ENCODE measurements at places on chromosomes 16 and 17. TPM values are rescaled to one million over a fixed set of nuclear protein-coding genes. Genes with fewer than 3 reads are reported as not detected.

DNA sequence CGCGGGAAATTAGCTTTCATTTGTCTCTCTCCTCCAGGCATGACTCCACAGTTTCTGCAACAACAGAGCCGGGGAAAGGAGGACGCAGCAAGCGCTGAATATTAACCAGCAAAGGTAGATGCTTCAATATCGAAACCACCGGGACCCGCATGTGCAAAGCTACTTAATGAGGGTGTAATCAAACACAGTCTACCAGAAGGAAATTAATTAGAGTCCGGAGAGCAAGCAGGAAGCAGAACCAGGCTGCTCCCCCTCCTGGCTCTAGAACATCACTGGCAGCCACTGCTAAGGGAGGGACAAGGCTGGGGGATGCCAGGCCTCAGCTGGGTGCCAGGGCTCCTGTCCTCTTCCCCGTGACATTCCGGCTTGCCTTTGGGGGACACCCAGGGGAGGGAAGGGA is 21.7 kb downstream of the LRRC75A start:
- no peak for DNase-seq

GRCh38 chr16:55044201-55044975 is 113.7 kb downstream of the IRX5 start:
- DNase-seq: no peak

Gene NPIPB9
- 0.19 TPM for total RNA-seq

- no peak for DNase-seq
These were observed 5.9 kb upstream of the METTL16 start for GRCh38 chr17:2517539-2517938.

Gene EVPLL
- not detected for total RNA-seq

DNA sequence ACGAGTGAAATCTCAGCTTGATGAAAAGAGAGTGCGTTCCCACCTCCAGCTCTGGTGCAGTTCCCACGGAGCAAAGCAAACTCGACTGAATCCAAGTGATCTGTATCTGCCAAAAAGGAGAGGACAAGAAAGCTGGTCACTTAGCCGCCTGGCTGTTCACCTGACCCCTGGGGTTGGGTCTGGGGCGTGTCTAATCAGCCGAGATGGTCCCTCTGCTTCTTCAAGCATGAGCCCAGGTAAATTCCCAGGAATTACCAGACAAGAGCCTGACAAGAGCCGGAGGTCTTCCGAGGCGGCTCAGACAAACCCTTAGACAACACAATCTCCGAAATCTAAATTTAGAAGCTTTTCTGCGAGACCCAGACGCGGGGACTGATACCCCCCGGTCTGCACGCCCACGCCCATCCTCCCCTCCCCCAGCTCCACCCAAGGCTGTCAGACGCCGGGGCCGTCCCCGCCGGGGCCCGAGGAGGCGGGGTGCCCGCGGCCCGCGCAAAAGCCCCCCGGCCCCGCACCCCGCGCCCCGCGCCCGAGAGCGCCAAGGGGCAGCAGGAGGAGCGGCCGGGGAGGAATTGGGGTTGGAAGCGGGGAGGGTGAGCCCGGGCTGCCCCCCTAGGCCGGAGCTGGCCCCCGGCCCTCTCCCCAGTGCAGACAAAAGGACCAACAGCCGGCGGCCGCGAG is 674 bp downstream of the ZNF821 start:
- DNase-seq: no peak

GRCh38 chr16:69424935-69425784 is 741 bp downstream of the CYB5B start:
- DNase-seq: no peak

DNA sequence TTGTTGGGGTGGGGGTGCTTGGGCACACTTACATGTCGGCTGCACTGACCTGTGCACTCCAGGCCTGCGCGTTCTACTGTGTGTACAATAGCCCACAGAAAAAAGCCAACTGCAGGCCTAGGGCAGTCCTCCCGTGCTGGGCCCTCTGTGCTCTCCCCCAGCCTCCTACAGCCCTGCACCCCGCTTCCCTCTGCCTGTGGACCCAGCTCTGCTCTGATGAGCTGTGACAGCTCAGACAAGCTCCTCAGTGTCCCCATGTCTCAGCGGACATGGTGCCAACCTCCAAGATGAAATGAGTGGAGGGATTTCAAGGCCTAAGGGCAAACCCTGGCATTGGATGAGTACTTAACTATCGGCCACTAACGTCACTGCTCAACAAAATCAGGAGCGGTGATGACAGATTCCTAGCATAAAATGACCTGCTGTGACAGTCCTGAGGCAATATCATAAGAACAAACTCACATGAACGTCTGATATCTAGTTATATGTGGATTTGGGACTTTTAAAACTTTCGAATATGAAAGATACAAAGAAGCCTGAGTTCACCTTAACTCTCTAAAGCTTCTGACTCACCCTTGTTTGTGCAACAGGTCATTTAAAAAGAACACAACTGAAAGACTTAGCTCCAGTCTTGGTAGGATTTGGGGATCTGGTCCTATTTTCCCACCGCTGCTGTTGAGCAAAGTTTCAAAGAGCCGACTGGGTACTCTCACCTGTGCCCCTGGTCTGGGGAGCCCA is 34.7 kb downstream of the CCDC57 start:
- no peak for DNase-seq

GRCh38 chr16:11651796-11652195 is 16.5 kb upstream of the SNN start:
- DNase-seq: no peak

DNA sequence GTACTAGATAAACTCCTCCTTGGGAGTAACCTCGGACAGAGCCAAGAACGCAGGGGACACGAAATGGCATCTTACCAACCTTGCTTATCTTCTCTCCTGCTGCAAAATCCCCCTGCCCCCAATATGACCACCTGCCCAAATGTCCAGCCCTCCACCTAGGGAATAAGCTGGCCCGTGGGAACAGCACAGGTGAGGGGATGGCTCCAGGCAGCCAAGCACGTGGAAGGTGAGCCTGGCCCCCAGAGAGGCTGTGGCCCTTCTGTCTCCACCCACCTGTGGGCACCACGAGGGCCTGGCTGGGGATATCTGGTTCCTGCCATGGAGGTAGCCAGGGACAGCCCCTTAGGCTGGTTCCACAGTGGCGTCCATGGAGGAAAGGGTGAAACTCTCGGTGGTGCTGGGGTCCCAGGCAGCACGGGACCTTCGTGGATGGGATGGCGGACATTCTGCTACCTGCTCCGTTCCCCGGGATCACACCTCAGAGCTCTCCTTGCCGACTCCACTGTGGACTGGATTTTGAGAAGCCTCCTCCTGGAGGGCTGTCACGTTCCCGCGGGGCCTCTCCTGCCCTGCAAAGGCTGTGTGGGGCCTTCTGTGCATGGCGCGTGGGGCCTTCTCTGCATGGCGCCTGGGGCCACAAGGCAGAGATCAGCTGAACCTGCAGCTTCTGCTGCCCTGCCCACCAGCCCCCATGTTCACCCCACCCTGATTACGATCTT is 388.5 kb upstream of the TNRC6C start:
- no peak for DNase-seq

Gene PPP1R27
- total RNA-seq: not detected

- DNase-seq: no peak
These were observed 27.0 kb downstream of the MYO1D start for GRCh38 chr17:32849879-32850278.

Gene JPH3
- 0.08 TPM for total RNA-seq

DNA sequence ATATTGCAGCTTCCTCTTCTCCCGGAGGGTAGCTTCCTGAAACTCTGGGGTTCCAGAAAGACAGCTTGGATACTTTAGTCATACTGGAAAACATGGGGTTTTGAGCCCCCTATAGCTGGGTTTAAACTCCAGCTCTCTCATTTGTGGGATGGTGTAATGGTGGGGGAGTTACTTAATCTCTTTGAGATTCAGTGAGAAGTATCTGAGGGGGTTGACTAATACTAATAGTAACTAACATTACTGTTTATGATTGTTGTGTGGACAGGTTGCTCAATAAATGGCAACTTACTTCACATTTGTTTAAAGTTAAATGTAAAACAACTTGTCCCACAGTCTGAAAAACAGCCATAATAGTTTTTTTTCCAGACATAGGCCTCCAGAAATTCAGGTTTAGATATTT is 5.1 kb upstream of the SUZ12 start:
- no peak for DNase-seq

Gene CAPNS2
- not detected for total RNA-seq

DNA sequence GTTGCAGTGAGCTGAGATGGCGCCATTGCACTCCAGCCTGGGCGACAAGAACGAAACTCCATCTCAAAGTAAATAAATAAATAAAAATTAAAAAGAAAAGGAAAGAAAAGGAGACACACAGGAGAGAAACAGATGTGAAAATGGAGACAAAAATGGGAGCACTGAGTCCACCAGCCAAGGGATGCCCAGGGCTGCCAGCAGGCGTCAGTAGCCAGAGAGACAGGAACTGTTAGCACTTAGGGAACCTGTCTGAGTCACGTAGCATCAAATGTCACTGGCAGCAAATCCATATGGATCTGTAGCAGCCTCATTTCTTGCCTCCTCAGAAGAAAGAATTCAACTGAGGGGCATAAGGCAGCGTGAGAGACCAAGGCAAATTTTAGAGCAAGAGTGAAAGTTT is 79.7 kb downstream of the CYLD start:
- no peak for DNase-seq

DNA sequence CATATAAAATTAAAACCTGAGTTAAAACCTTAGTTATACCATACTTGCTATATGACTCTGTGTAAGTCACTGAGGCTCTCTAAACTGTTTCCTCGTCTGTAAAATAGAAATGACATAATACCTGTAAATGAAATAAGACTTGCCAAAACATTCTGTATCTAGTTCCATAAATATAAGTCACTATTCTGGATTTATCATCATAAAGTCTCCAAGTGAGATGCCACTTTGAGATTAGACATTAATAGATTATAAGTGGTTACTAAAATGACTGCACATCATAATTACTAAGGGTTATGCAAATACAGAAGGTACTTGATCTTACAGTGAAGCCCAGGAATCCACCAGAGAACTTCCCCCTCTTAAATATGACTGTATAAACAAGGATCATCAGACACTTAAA is 12.0 kb upstream of the BRIP1 start:
- DNase-seq: no peak

DNA sequence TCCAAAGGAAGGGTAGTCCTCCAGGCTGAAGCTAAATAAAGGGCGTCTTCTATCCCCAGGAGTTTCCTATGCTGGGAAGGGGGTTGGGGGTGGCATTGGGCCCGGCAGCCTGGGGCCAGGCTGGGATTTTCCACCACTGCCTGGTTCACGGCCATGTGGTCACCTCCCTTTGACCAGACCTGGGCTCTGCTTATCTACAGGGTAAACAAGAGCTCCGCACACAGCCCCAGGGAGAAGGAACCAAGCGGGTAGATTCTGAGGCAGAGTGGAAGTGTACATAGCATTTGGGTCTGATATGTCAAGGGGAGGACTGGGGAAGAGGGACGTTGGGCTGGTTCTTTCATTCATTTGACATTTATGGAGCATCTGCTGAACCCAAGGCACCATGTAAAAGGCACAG is 27.2 kb upstream of the TMEM220 start:
- DNase-seq: no peak

DNA sequence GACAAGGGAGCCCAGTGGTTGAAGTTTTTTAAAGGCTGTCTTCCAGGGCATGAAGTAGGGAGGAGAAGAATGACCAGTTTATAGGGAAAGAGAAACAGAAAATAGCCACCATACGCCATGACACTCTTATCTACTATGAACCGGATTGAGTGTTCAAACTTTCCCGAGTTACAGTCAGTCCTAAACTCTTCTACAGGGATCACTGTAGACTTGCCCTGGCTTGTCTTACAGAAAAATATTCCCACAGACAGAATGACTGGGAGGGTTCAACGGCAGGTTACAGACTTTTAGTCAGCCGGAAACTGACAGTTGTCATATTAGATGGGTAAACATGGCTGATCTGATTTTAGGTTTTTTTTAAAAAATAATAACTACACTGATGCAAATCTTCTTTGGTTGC is 662.5 kb upstream of the SOX9 start:
- no peak for DNase-seq

DNA sequence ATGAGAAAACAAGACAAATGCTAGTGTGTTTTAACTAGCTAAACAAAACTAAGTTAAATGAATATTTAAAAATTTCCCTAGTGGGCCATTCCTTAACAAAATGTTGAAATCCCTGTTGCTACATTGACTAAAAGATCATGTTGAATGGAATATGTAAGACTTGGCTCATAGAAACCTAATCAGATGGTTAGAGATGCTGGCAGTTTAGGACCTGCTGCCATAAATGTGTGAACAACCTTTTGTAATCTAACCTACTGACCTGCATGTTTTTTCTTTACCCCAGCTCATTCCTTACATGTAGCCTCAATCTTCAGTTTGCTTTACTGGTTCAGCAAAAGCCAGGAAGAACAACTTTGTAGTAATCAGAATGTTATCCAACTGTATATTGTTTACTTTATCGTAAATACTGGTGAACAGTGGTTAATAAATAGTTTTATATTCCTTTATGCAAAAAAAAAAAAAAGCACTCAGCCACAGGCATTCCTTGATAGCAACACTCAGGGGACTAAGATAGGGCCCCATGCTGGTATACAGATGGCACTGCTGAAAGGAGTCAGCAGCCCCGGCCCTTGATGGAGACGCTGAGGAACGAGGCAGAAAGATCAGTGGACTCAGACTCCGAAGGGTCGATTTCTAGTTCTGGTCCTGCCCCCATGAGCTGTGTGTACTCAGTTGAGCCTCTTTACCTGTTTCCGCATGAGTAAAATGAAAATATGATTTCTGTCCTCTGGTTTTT is 78.2 kb downstream of the MARF1 start:
- DNase-seq: no peak

DNA sequence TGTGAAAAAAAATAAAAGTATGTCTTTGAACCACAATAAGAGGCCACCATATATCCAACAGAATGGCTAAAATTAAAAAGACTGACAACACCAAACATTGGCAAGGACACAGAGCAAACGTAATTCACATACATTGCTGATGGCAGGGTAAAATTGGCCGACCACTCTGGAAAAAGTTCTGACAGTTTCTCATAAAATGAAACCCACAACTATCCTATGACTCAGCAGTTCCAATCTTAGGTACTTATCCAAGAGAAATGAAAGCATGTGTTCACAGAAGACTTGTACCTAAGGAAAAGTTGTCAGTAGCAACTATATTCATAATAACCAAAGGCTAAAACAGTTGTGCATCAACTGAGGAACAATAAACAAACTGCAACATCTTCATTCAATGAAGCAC is 357.3 kb upstream of the XYLT1 start:
- DNase-seq: no peak

- no peak for DNase-seq
These were observed 64.7 kb downstream of the MRC2 start for GRCh38 chr17:62692159-62692651.

Gene CCL7
- total RNA-seq: not detected

DNA sequence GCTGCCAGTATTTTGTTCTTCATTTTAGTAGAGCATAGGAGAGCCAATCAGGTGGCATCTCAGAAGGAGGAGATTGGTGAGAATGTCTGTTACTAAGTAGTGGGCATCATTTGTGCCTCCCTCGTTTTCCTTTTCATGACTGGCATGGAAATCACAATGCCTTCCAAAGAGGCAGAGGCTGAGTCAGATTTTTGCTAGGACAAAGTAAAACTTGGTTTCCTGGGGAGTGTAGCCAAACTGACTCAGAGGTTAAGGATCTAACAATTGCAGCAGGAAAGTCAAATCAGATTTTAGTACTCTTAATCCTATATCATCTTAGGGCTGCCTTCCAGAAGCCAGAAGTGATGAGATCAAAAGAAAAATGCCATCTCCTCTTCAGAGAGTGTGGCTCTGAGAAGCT is 138.7 kb downstream of the ANKFN1 start:
- no peak for DNase-seq

- no peak for DNase-seq
These were observed 182.1 kb downstream of the RPTOR start for GRCh38 chr17:80726558-80727408.

- no peak for DNase-seq
These were observed 20.5 kb downstream of the TMEM100 start for GRCh38 chr17:55702150-55702549.

Gene NKD1
- 0.16 TPM for total RNA-seq

GRCh38 chr17:5809056-5809455 is 224.7 kb upstream of the NLRP1 start:
- no peak for DNase-seq
